ENCODE measurements at places on chromosomes 16 and 17.

DNA sequence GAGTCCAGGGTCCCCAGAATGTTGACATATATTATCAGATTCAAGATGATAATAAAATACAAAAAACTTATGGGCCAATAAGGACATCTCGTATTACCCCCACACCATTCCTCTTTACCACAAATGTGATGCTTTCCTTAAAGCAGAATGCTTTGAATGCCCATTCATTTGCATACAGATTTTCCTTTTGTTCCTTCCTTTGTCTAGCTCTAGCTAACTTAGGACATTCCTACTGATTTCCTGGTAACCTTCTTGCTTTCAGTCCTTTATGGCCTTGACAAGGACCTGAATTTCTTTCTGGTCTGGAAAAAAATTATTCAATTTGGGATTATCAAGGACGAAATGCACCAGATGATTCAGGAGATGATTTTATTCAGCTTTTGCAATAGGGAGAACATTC is 304.0 kb downstream of the TMEM114 start:
- DNase-seq: no peak

GRCh38 chr17:4445731-4446130 is 12.0 kb downstream of the SPNS3 start:
- DNase-seq: no peak

DNA sequence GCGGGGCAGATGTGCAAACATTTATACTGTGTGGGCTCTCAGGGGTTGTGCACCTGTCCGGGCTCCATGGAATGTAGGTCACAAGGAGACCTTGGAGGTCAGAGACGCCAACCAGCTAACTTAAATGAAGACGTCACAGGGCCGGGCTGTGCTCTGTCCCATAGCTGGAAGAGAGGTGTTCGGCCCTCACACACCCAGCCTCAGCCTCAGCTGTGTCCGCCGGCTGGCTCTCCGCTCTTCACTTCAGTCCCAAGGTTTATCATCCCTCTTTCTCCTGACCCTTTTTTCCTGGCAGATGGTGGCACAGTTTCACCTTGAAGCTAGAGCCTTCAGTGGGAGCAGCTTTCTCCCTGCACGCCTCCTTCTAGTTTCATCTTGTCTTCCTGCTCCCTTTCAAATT is 6.0 kb upstream of the RBFOX3 start:
- no peak for DNase-seq

DNA sequence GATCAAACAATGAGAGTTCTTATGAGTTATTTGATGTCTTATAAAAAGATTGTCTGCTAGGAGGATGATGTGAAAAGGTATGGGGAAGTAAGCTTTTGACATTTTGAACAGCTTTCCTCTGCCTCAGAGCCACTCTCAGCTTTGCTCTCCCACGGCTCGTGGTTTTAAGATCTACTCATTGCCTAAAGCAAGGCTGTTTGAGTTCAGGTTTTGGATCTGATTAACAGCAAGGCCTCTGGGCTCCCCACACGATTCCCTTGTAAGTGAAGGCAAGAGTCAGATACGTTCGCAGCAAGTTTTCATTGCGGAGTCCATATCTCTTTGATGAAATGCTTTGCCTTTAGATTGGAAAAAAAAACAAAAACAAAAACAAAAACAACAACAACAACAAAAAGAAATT is 515.0 kb upstream of the SALL1 start:
- no peak for DNase-seq

DNA sequence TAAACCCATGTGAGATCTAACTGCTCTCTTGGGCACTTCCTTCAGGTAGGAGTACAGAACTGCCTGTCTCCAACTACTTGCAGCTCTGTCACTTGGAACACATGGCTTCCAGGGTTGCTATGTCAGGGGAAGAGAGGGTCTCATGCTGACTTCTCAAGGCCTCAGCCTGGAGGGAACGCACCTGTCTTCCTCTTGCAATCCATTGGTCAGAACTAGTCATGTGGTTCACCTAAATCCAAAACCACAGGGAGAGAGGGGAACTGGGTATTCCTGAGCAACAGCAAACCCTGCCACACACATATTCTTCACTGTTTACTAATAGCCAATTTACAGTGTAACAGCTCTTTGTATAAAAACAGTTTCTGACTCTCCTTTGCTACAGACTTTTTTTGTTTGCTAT is 206.1 kb downstream of the KCNJ2 start:
- no peak for DNase-seq

DNA sequence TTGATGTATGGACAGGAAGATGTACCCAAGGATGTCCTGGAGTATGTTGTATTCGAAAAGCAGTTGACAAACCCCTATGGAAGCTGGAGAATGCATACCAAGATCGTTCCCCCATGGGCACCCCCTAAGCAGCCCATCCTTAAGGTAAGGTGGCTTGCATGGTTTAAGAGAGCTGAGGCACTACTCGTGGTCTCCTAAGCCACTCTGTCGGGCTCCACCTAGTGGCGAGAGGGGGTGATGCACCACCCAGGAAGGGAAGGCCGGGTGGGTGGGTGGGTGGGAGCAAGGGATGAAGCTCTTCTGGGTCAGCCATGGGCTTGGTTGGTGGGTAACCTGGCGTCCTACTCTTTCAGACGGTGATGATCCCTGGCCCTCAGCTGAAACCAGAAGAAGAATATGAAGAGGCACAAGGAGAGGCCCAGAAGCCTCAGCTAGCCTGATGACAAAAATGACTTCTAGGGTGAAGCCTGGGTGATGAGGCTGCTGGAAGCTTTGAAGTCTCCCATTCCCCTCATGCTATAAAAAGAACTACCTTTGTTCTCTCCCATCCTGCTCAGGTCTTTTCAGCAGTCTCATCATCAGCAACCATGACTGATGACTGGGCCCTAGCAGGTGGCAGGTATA is 21.5 kb downstream of the GPR179 start:
- DNase-seq: no peak

DNA sequence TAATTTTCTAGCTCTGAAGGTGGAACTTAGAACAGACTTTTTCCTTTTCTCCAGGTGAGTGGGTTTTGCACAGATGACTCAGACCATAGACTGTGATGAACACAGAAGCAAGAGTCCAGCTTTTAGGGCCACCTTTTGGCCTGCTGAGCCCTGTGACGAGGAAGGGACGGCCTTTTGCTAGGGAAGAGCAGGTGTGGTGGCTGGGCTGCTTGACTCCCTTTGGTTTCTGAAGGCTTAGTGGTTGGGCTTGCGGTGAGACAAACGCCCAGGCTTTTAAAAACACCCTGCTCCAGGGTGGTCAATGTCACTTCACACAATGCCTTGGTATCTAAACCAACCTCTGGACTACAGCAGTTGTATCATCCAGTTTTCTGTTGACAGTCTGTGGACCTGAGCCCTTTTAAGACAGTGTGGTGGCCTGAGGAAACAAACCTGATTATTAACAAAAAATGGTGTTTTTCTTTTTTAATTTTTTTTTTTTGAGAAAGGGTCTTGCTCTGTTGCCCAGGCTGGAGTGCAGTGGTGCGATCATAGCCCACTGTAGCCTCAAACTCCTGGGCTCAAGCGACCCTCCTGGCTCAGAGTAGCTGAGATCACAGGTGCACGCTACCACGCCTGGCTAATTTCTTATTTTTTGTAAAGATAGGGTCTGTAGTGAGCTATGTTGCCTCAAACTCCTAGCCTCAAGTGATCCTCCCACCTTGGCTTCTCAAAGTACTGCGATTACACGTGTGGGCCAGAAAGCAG is 134.0 kb downstream of the SNX29 start:
- no peak for DNase-seq

- no peak for DNase-seq
Observed at GRCh38 chr17:28161311-28161710, 118.8 kb downstream of the NLK start.

- no peak for DNase-seq
Observed at GRCh38 chr17:66925811-66926500, 38.6 kb upstream of the CACNG4 start.

DNA sequence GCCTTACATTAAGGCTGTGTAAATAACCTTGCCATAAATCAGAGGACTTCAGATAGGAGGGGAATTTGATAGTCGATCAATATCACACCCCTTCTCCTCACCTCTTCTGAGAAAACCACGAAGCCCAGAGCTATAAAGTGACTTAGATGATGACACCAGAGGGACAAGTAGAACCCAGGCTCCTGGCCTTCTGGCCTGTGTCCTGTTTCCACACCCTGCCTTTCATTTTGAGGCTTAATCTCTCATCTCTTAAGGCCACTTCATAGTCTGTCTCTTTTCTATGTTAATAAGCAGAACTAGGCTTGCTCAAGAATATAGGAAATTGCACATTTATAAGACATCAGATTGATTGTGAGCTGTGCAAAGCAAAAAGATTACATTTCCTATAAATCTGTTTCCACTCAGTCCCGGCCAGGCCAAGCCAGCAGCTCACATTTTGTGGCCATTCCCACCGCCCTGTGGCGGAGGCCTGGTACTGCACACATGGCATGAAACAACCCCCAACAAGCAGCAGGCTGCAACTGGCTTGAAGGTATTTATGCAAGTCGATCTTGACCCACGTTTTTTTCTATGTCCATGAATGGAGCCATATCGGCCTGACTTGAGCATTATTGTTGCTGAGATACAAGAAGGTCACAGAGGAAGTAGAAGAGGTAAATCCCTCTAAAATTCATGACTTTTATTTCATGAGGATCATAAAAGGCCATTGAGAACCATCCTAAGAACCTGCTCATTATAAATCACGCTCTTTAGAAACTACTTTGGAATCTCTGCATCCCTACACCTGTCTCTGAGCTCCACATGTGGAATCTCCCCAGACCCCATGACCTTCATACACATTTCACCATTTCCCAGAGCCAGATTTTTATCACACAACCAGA is 93.7 kb downstream of the PMP22 start:
- peak; percentile 22 for DNase-seq

DNA sequence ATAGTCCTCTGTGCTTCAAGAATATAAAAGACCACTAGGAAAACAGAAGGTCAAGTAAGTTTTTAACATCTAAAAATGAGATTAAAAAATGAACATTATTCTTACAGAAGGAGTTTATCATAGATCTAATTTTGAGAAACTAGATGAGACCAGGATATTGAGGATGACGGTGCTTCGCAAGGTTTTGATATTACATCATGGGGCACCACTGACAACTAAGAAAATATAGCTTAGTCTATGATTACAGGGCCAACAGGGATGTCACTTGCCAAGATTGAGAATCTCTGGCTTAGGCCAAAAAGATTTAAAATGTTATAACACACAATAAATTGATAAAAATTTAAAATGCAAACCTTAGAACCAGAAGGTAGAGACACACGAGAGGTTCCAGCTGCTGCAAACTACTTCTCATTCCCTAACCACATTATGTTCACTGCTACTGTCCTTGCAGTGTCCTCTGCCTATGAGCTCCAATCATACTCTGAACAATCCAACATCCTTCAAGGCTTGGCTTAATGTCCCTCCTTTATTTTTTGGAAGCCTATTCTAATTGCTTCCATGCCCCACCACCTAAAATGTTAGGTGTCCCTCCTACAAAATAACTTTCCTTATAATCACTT is 33.2 kb downstream of the USP32 start:
- DNase-seq: no peak

DNA sequence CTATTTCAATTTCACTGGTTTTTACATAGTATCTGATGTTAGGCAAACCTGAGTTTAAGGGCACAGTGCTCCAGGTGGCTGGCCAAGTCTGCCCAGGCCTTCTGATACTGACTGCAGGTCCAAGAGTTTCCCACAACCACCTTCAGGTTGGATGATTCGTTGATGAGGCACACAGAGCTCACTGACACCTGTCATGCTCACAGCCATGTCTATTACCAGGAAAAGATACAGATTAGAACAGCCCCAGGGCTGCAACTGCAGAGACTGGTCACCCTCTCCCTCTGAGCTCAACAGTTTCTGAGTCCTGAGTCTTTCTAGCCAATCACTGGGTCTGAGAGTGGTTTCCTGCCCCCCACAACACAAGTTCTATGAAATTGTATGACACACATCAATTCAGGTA is 37.2 kb downstream of the MEAK7 start:
- no peak for DNase-seq

GRCh38 chr16:49986351-49987124 is 38.5 kb upstream of the CNEP1R1 start:
- DNase-seq: peak; percentile 37

DNA sequence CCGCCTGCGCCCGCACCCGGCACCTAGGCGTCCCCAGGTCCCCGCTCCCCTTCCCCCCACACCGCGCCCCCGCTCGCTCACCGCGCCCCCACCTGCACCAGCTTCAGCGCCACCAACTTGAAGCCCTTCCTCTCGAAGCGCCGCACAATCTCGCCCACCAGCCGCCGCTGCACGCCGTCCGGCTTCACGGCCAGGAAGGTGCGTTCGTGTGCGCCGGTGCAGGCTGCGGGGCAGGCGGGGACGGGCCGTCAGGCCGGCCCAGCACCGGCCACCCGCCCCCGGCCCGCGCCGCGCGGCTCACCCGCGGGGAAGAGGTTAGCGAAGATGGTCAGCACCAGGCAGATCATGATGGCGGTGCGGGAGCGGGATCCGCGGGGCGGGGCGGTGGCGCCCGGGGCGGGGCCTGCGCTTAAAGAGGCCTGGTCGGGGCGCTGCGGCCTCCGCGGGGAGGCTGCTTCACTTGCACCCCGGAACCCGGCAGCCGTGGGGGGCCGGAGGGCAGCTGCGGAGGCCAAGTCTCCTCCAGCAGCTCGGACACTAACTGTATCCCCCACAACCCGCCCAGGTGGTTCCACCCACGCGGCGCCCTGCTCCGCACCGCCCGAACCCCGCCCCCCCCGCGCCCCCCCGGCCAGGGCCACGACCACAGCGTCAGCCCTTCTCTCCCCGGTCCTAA is at the start of gene NME3:
Gene NME3, minus strand, starts transcription at position 356 of the 676 bp plus-strand sequence. Its CDS starts 9 bp downstream, at position 347.
- no peak for DNase-seq

- DNase-seq: no peak
Observed at GRCh38 chr17:78826421-78826820, 14.2 kb downstream of the USP36 start.

GRCh38 chr17:10513299-10514067 is 4.9 kb downstream of the MYH1 start:
- DNase-seq: peak; percentile 68

DNA sequence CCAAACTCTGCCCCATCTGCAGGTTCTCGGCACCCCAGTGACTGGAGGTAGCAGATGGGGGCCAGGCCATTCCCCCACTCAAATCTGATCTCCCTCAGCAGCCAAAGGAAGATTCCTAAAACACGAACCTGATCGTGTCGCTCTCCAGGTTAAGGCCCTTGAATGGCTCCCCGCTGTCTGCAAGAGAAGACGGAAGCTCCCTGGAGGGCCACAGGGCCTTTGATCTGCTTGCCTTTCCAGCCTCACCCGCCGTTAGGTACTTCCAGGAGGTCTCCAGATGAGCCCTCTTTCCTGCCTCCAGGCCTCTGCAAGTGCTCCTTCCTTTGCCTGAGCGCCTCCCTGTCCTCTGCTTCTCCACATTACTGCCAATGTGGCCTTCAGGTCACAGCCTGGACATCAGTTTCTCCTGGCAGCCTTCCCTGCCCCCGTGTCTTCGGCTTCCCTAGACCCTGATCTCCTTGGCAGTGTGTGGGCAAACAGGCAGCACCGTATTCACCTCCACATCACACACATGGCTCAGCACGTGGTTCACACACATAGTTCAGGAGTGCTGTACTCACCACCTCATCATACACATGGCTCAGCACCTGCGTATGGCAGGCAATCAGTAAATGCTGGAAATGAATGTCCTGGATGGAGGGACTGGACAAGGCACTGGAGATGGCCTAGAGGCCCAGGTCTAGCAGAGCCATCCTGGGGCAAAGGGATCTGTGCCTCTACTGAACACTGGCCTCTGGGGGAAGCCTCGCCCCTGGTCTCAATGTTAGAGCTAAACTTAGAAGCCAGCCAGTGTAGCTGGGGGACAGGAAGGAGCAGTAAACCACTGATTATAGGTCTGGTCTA is 26.4 kb upstream of the MRPS23 start:
- DNase-seq: no peak

- DNase-seq: no peak
Observed at GRCh38 chr16:12724226-12724625, 79.5 kb downstream of the CPPED1 start.

All from GM04503 (cell line).